ENCODE measurements at places on chromosomes 5 and 9. TPM values are rescaled to one million over a fixed set of nuclear protein-coding genes. Genes with fewer than 3 reads are reported as not detected.

Gene ZNF474
- polyA plus RNA-seq = not detected

Gene PCA3
- 0.28 TPM for polyA plus RNA-seq

Gene PAXX
- polyA plus RNA-seq = 75.6 TPM

Gene STKLD1
- 2.5 TPM for polyA plus RNA-seq

Gene TTC1
- 44.7 TPM for polyA plus RNA-seq

Gene IRX2
- not detected for polyA plus RNA-seq
